CD8-positive, alpha-beta memory T cell (primary cell): ENCODE measurements at places on chromosomes 2 and 18.

- no peak for DNase-seq
These were observed 23.9 kb downstream of the CALCRL start for GRCh38 chr2:187424146-187424545.

DNA sequence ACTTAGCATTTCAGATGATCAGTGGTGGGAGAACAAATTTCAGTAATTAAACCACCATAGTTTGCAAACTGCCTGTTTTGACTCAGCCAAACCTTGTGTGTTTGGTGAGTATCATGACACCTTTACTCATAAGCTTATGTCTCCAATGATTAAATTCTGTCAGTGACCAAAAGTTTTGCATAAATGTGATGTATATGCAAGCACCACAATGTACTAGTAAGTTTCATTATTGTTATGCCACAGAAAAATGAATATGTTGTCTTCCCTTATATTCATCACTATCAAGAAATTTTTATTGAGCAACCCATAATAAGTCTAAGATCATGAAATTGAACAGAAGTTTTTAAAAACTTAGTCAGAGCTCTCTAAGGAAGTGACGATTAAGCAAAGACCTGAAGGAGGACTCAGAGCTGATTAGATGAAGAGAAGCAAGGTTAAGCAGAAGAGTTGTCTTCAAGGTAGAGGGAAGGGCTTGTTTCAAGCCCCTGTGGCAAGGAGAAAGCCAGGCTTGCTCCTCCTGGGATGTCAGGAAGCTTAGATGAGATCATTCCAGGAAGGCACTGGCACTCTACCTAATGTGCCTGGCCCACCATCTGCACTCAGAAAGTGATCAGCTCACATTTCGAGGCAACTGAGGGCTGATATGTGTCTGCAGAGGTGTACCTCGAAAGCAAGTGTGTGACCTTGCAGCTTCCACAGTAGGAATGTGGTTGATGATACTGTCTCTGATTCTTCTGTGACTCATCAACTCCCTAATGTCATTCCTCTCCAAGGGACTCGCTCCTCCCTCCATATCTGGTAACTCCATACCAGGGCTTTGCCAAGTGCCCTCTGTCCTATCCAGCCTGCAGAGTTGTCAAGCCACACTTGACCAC lies 54.7 kb downstream of the KCTD18 start:
- no peak for DNase-seq

- DNase-seq = no peak
These were observed 6.0 kb upstream of the MLPH start for GRCh38 chr2:237480988-237481525.

DNA sequence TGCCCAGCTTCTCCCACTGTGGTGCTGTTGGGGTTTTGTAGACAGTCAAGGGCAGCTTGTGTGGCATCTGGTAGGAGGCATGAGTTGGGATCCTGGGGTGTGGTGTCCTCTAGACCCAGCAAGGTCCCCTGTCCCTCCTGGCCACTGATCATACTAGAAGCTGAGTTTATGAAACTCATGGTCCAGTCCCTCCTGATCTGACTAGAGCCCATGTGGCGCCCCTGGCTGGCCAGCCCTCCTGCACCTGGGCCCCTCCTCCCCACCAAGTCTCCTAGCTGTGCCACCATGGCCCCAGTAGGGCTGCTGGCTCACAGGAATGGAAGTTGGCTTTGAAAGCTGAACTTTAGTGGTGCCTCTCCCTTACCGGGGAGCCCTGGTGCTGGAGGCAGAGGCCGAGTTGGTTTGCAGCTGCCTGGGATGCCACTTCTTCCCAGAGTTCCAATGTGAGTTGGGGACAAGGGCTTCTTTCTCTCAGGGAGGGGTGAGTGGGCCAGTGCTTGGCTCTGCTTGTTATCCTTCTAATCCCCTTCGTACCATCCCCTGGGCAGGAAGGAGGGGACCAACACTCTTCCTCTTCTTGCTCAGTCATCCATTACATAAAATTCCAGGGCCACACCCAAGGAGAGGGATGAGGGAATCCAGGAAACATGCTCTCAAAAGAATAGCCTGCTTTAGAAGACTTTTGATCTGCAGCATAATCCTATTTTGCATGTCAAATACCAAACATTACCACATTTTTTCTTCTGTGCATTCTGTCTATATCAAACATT lies 37.5 kb upstream of the HAAO start:
- DNase-seq = no peak

DNA sequence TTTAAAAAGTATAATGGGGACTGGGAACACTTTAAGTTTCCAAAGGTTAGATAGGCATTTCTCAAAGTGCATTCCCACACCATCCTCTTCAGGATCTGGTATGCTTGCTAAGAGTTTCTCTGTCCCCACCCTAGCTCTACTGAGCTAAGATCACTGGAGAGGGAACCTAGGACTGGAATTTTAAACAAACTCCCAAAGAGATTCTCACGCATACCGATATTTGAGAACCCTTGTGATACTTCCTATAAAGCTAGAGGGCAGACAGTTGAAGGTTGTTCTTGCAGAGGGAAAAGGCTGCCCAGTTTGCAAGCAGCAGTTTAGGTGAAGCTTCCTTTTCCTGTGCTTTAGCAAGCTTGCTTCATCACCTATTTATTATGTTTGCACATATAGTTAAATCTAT lies 3.6 kb downstream of the CNRIP1 start:
- no peak for DNase-seq

DNA sequence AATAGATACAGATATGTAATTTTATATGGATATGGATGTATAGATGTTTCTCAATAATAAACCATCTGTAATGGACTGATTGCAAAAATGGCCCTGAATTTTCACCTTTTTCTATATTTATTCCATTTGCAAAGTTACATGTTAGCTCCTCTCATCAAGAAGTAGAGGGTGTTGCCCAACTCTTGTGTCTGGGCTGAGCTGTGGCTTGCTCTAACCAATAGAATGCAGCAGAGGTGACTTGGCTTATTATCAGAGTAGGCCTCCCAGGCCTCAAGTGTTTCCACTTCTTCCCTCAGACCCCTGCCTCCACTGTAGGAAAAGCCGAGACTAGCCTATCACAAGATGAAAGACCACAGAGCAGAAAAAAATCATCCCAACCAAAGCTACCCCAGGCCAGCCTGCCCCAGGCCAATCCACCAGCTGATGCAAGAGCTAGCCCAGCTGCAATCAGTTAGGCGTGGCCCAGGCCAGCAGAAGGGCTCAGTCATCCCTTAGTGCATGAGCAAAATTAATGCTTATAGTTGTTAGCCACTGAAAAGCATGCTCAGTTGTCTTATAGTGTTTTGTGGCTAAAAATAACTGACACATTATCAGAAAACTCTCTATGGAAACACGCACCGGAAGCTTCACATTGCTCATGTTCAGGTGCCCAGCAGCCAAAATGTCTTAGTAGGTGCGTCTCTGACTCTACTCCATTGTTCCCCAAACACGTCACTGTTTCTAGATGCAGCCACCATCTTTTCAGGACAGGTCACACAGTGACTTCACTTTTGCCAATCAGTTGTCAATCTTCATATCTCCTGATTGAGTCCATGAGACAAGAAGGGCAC lies 464.0 kb downstream of the FBXO15 start:
- DNase-seq = no peak

DNA sequence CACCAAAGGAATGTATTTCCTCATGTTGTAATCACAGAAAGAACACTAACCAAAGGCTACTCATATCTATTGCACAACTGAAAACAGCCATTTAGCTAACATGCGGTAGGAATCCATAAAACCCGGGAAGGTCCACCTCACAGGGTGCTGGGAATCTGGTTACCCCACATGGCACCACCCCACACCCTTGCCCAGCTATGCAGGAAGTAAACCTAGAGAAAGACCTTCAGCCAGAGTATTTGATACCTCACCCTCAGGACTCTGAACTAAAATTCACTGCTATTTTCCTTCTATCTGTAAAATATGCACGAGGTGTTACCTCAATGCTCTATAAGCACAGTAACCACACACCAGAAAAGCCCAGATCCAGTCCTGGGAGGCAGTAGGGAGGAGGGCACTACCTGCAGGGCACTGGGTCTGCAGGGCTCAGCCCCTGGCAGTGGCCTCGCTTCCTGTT lies 45.8 kb downstream of the PTPN2 start:
- DNase-seq = no peak

DNA sequence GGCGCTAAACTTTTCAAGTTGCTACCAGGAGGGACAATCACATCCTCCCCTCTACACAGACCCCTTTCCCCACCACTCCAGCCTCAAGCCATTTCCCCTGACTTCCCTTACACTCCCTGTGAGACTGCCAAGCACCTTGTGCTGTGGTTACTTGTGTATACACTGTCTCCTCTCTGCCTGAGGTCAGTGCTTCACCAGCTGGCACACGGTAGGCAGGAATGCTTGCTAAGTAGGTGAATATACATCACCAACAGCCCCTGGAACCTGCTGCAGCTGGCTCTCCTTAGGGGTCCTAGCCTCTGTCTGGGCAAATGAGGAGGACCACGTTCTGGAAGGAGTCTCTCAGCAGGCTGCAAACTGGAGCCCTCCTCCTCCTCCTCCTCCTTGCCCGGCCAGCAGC lies 38.3 kb upstream of the ACAA2 start:
- no peak for DNase-seq

DNA sequence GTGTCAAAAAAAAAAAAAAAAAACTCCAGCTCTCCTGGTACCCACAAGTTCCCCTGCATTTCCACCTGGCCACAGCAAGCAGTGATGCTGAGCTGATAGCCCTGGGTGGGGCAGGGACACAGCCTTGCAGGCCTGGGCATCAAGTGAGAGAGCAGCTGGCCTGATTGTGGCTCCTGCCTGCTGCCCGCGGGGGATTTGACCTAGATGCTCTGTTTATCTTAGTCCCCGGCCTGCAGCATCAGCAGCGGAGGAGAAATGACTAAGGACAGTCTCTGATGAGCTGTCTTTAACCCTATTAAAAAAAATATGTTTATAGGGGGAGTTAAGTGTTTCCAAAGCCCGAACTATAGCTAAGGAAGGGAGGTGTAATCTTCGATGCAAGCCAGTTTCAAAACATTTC lies 102.6 kb downstream of the MTCL1 start:
- no peak for DNase-seq

DNA sequence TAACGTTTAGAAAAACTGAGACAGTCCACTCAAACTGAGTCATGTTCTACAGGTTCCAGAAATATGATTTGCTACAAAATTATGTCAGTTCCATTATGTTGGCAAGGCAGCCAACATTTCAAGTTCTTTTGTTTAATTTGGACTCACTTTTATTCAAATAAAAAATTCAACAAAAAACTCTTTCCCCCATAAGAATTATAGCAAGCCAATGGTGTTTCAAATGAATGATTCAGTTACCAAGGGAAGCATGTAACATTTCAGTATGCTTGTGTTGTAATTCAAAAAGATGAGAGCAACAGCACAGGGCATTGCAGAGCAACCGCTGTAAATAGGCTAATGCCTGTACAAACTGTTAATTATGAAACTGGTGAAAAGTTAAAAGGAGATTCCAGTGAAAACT lies 140.8 kb downstream of the FIGN start:
- no peak for DNase-seq

GRCh38 chr18:3625742-3626091 lies 175.7 kb downstream of the TGIF1 start:
- no peak for DNase-seq

DNA sequence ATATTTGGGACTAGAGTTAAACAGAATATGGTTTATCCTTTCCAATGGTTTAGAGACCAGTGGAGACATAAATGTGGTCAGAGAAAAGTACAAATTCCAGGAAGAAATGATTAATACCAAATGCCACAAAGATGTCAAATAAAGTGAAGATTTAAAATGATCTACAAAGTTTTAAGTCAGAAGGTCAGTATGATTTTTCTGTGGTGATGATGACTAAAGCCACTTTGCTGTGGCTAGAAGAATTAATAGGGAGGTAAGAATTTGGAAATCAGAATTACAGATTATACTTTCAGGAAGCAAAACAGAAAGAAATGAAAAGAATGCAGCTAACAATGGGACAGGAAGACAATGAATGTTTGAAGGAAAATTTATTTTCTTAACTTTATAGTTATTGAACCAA lies 91.5 kb upstream of the CDH7 start:
- no peak for DNase-seq

DNA sequence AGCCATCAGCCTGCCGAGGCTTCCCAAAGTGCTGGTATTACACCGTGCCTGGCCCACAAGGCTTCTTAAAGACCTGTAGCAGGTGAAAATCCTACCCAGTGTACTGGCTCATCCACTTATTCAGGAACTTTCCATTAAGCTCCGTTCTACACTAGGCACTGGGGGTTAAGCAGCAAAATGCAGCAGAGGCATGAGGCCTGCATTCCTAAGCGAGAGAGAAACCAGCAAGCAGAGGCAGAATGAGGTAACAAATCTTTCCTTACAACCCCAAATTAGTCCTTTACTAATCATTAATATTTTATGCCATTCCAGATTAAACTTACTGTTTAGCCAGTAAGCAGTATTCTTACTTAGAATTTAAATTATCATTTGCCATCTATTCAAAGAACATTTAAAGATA lies 32.8 kb downstream of the UXS1 start:
- no peak for DNase-seq

GRCh38 chr2:226934546-226935201 lies 98.8 kb downstream of the RHBDD1 start:
- DNase-seq = no peak

GRCh38 chr2:236205867-236206645 lies 37.9 kb upstream of the GBX2 start:
- no peak for DNase-seq

DNA sequence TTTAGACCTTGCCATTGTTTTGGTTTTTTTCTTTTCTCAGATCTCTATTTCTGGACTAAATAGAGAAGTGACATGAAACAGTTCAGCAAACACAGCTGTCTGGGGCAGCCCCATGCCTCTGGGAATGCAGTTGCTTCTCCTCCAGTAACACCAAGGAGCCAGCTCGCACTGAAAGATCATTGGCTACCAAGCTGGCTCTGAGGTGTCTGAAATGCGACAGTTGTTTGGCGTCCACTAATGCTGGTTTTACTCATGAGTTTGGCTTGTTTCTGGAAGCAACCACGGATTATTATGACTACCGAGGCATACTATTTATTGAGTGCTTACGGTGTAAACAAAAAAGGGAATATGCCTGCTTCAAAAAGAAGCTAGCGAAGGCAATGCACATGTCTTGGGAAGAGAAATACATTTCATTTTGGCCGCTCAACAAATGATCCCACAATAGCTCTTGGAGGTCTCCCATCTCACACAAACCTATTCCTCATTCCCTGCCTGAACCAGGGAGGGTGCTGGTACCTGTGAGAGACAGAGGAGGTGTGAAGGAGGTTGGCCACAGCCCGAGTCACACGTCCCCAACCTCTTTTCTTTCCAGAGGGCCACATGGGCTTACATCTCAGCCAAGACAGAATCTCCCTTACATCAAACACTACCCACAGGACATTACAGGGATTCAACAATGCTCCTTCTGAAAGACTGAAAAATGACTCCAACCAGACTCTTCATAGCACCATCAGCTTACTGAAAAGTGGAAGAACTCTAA lies 37.5 kb upstream of the NEB start:
- DNase-seq = no peak

GRCh38 chr2:17441055-17441771 lies 77.0 kb downstream of the RAD51AP2 start:
- no peak for DNase-seq

DNA sequence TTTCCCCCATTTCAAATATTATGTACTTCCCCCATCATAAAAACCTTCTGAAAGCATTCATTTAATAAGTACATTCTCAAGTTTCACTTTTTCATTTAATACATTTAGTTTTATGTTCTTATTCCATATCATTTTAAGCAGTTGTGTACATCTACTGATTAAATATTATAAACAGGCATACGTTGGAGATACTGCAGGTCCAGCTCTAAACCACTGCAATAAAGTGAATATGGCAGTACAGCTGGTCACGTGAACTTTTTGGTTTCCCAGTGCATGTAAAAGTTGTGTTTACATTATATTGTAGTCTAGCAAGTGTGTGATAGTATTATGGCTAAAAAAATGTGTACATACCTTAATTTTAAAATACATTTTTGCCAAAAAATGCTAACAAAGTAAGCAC lies 48.7 kb downstream of the TET3 start:
- no peak for DNase-seq
